ENCODE measurements at places on chromosomes 7 and 10.

- DNase-seq, result no peak
Measured at GRCh38 chr7:151088856-151089699, 2.8 kb downstream of the AGAP3 start.

GRCh38 chr7:4147926-4148620 lies 534.0 kb upstream of the FOXK1 start:
- DNase-seq, result no peak

GRCh38 chr10:97676770-97677581 lies 10.1 kb downstream of the AVPI1 start:
- DNase-seq, result no peak

GRCh38 chr7:157825325-157825724 lies 488.5 kb downstream of the DNAJB6 start:
- no peak for DNase-seq

GRCh38 chr7:132656846-132657776 lies 80.8 kb upstream of the PLXNA4 start:
- no peak for DNase-seq

DNA sequence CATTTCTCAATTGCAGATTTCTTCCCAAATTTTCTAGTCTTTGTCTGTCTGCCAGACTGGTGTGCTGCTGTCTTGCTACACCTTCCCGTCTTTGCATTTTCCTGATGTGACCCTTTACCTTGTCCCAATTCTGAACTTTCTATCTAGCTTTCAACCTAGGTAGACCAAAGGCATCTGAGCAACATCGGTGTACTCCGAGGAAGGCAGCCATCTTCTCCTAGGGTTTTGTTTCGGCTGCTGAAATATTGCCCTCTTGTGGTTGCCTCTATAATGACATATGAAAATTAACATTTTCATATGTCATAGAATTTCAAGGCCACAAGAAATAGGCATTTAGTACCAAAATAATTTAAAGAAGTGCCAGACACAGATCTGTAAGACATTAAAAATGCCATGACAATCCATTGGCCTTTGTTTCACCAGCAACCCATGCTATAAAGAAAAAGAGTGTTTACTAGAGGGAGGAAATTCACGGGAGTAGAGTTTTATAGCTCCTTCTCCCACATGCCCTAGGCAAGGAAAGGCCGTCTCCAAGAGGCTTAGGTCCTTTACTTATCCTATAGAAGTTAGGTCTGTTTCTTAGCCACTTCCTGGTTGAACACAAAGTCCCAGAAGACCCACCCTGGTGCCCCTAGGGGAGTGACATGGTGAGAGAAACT lies 23.4 kb downstream of the OR9A2 start:
- DNase-seq, result no peak

DNA sequence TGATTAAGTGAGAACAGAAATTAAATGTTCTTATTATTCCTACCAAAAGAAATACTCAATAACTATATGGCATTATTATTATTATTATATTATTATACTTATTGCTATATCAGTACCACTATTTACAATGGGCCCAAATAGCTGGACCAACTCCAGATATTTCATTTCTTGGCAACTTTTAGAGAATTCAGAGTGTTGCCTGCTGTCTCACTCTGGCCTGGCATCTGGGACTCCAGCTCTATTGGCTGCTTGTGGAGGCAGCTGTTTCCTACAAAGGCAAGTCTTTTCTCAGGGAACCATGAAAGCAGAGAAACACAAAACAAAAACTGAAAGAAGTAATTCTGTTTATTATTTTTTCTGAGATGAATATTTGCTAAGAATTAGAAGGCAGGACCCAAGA lies 105.1 kb upstream of the SORCS1 start:
- DNase-seq, result no peak

- DNase-seq, result no peak
Measured at GRCh38 chr10:60396766-60397165, 7.1 kb upstream of the ANK3 start.

DNA sequence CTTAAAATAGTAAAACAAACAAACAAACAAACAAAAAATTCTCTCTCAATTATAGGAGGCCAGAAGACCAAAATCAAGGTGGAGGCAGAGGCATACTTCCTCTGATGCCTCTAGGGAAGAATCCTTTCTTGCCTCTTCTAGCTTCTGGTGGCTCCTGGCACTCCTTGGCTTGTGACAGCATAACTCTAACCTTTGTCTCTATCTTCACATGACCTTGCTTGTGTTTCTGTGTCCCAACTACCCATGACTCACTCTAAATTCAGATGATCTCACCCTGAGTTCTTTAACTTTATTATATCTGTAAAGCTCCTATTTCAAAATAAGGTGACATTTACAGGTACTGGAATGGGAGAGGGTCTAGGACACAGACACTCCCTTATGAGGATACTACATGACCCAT lies 88.3 kb upstream of the ANTXRL start:
- DNase-seq, result no peak

DNA sequence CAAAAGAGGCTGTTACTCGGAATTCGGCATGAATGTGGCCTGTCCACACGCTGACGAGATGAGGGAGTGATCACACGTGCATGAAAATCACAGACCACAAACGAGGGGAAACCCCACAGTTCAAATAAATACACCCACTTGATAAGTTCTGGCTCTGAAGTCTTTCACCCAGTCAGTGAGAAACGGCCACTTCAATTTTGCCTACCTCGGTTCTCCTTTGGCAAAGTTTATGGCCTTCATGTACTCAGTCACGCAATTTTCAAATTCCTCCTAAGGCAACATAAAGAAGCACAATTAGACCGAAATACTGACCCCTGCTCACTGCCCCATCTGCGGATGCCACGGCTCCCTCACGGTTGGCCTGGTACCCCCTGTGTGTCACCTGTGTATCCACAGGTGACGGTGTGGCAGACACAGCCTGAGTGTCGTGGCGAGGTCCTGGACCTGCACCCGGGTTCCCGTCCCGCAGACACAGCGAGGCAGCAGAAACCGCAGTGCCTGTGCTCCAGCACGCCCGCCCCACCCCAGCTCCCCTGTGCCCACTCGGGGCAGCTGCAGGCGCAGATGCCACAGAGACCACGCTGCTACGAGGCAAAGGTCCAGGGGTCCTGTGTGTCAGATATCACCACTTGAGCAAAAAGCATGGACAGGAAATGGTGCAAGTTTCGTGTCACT lies 1.4 kb downstream of the CFAP46 start:
- no peak for DNase-seq

- DNase-seq, result no peak
Measured at GRCh38 chr10:18830277-18830676, 171.0 kb downstream of the ARL5B start.

DNA sequence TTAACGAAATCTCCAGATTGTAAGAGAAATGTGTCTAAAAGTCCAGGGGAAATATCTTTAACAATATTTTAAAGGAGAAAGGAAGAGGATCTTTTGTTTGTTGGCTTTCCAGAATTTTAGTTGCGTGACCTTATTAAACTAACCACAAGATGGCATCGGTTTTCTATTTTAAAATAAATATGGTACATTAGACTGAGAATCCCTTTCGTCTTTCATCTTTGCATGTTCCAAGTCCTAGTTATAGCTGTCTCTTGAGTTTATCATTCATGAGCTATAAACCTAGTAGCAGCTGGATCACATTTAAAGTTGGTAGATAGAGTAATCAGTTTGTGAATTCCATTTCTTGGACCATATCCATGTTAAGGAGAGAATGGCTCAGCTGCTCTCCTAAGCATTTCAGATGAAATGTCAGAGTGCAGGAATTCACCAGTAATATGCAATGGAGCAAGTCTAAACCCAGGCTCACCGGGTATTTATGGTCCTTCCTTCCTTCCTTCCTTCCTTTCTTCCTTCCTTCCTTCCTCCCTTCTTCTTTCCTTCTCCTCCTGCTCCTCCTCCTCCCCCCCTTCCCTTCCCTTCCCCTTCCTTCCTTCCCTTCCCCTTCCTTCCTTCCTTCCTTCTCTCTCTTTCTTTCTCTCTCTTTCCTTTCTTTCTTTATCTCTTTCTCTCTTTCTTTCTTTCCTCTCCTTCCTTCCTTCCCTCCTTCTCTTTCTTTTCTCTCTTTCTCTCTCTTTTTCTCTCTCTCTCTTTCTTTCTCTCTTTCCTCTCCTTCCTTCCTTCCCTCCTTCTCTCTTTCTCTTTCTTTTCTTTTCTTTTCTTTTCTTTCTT lies 57.8 kb upstream of the RAB18 start:
- no peak for DNase-seq

DNA sequence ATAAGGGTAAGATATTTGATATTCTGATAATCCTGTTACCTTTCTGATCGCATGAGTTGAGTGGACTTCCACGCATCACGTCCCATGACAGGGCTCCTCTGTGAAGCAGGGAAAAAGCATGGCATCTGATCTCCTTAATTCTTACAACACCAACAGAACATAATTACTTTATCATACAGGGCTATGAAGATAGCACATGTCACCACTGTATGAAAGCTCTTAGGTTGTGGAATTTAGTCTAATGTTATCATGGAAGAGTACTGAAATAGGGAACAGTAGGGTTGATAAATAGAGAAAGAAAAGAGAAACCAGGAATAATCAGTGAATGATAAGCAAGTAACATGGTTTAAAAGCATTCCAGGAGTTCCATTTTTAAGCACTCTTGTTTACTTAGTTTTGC lies 212.0 kb downstream of the CACNB2 start:
- no peak for DNase-seq

GRCh38 chr7:140284062-140284461 lies 107.3 kb upstream of the KDM7A start:
- DNase-seq, result no peak

- DNase-seq, result no peak
Measured at GRCh38 chr7:39615350-39615975, 7.9 kb upstream of the RALA start.

- DNase-seq, result no peak
Measured at GRCh38 chr7:121901026-121901425, 28.1 kb downstream of the PTPRZ1 start.

DNA sequence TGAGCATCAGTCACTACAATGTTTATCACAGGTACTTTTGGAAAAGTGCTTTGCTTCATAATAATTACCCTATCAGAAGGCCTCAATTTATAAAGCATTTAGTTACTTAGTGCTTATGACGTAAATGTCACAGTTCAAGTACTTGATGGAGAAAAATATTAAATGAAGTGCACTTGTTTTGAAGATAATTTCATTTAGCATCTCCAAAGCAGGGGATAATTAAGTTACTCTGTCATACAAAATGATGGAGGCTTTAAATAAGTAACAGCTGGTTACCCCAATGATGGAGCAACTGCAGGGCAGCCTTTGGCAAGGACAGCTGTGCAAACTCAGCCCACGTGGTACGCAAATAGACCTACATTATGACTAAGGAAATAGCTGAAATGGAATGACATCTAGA lies 768.8 kb downstream of the GRM8 start:
- no peak for DNase-seq

DNA sequence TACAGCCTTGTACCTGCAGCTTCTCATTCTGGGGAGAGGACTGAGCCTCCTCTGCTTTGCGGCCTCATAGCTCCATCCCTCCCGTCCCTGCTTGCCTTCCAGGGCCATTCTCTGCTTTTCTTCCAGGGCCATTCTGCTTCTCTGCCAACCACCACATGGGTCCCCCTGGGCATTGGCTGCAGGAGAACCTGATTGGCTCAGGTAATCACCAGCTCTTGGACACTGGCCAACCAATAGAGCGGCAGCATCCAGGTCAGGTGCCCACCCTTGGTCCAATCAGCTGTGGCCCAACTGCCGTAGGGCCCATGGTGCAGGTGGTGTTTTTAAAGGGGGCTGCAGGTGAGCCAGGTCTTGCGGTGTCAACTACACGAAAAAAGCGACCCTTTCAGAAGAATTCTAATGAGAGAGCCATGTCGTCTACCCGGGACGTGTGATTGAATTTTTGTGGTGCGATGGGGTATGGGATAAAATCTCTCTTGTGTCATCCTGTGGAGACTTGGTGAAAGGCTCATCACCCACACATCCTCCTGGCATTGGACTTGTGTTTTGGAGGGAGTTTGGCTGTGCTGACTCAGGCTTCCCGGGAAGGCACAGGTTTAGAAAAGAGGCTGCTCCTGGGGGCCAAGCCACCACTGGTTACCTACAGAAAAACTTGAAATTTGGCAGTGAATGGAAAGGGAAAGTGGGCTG lies 46.0 kb upstream of the PODXL start:
- no peak for DNase-seq

DNA sequence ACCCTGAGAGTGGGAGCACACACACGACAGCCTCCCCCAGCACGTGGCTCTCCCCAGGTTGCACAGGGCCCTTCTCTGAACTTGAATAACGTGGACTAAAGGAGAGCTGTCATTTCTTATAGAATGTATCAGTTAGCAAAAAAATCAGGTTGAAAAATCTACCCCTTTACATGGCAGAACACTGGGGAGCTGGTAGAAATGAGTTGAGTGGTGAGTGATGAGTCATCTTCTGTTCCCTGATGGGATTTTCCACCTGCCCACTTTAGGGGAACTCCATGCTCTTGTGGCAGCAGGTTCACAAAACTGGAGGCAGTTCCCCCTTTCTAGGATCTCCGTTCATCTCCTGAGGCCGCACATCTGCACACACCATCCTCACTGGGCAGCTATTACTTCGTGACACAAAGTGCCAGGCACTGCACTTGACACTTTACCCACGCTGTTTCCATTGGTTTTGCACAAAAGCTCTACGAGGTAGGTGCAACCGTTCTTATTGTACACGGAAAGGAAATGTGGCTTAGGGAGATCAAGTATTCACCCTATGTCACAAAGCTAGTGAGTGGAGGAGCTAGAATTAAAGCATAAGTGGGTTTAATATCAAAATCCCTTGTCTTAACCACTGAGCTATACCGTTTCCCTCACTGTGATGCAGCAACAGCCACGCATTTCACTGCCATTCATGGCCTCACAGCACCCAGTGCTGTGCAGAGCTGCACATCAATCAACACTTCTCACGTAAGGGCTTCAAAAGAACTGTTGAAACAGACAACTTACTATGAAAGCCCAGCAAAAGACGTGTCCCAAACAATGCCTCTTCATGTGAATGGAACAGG lies 80.2 kb downstream of the RNF216 start:
- no peak for DNase-seq

- no peak for DNase-seq
Measured at GRCh38 chr7:128833148-128833945, 3.1 kb downstream of the FLNC start.

DNA sequence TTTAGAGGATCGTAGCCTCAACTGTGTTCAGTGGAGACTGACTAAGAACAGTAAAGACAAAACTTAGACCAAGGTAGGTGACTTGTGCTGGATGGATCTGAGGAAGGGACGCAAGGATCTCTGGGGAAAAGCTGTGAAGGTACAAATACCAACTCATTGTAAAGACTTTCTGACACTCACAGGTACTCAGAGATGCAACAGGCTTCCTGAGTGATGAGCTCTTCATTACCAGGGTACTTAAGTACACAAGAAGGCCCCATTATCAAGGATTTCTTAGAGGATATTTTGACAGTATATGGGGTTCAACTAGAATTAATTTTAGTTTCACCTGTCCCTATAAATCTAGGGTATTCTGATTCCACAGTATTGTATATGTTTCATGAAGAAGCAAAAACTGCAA lies 440.7 kb downstream of the PLXDC2 start:
- DNase-seq, result no peak

GRCh38 chr7:107953265-107953923 lies 49.6 kb downstream of the LAMB1 start:
- no peak for DNase-seq

- no peak for DNase-seq
Measured at GRCh38 chr7:108808549-108809266, 239.0 kb downstream of the DNAJB9 start.

Measured in stimulated activated CD4-positive, alpha-beta T cell treated with anti-CD3 and anti-CD28 coated beads, TNF-alpha, amount 100 ng/mL, for 1 hour (primary cell).